ENCODE measurements at places on chromosomes 6 and 20.
A peak's percentile ranks its signal among the peaks of the same experiment; 100 is the strongest.

DNA sequence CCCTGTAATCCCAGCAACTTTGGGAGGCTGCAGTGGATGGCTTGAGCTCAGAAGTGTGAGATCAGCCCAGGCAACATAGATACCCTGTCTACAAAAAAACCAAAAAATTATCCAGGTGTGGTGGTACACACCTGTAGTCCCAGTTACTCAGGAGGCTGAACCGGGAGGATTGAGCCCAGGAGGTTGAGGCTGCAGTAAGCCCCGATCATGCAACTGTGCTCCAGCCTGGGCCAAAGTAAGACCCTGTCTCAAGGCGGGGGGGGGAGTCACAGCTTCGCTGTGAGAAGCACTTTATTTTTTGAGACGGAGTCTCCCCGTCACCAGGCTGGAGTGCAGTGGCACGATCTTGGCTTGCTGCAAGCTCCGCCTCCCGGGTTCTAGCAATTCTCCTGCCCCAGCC, 54.2 kb downstream of the EZR start:
- no peak overlapping the region for H3K27ac ChIP-seq
- no peaks in the 10 kb centered on the region for H3K4me1 ChIP-seq
- H3K36me3 ChIP-seq, result peaks cover 60% of the 10 kb centered on the region
- no peak for DNase-seq

DNA sequence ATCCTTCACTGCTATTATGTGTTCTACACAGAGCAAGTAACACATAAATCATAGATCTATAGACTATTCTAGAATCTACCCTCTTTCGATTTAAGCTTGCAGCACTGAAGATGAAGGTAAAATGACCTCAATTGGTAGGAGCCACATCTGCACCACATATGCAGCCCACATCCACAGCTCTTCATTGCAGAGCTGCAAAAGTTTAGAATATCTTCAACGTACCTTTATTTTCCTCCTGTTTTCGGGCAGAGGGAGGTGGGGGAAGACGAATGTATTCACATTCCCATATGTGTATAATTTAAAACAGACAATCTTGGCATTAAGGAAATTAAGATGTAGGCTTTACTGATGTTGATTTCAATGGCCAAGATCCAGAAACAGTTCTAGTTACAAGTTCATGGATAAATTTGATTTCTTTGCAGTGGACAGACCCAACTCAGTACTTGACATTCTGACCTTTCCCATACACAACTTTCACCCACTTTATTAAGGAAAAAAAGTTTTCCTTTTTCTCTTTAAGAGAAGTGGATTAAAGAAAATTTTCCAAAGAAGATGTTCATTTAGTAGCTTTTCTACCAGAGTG, 14.0 kb downstream of the EPB41L2 start:
- H3K4me3 ChIP-seq, result no peak overlapping the region
- H3K27me3 ChIP-seq, result no peaks in the 10 kb centered on the region
- no peak overlapping the region for H3K27ac ChIP-seq
- no peak for DNase-seq
- H3K4me1 ChIP-seq, result no peaks in the 10 kb centered on the region

DNA sequence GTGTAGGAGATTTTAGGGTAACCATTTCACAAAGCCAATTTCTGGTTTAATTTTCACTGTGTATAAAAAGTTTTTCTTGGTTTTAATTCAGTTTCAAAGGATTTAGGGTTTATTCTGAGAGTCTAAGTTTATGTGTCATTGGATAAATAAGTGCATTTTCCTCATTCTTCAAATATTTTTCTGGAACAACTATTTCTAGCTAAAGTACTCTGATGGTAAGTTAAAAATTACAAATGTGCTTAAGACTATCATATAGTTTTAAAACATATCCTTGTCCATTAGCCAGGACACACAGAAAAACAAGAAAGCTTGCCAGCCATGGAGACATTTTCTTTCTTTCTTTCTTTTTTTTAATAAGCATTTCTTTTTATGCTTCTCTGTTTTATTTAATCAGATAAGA, 333.0 kb downstream of the RFPL4B start:
- no peak overlapping the region for H3K27ac ChIP-seq
- H3K4me3 ChIP-seq, result no peak overlapping the region
- H3K27me3 ChIP-seq, result no peaks in the 10 kb centered on the region
- H3K4me1 ChIP-seq, result no peaks in the 10 kb centered on the region

DNA sequence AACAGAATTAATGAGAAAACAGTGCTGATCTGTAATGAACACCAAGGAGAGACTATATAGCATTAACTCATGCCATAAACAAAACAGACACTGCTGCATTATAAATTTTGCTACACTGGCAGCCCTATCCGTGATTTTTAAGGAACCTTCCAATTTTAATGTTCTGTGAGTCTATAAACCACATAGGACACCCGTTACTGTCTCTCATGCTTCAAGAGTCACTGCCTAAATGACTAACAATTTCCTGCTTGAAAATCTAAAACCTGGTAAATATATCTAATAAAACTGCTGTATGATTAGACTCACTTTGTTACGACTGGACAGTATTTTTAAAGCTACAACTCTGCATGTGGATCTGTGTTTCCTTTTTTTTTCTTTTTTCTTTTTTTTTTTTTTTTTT, 8.7 kb downstream of the CHD6 start:
- H3K27ac ChIP-seq, result no peak overlapping the region
- DNase-seq, result no peak
- peaks cover 42% of the 10 kb centered on the region for H3K4me1 ChIP-seq
- H3K4me3 ChIP-seq, result no peak overlapping the region
- H3K27me3 ChIP-seq, result no peaks in the 10 kb centered on the region

- DNase-seq, result no peak
- peaks cover 3% of the 10 kb centered on the region for H3K27me3 ChIP-seq
- no peaks in the 10 kb centered on the region for H3K4me1 ChIP-seq
- no peak overlapping the region for H3K27ac ChIP-seq
Measured at GRCh38 chr6:160174681-160175080, 53.1 kb downstream of the SLC22A1 start.

DNA sequence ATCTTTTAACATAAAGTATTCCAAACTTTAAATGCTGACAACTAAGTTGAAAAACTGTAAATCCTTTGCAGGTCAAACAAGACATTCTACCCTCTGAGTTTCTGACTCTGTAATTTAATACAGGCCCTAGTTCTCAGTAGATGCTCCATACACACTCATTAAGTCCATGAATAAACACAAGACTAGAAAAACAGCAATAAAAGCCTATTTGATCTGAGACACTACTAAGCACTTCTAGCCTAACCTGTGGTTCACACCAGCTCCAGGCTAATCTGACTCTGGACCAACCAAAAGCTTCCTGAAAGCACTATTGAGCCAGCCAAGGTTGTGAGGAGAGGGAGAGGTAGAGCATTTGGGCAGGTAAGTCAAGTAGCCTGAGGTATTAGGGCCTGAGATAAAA, 103.9 kb downstream of the EPM2A start:
- H3K4me1 ChIP-seq, result no peaks in the 10 kb centered on the region
- H3K27me3 ChIP-seq, result no peaks in the 10 kb centered on the region
- no peak overlapping the region for H3K4me3 ChIP-seq
- H3K27ac ChIP-seq, result no peak overlapping the region

- no peak overlapping the region for H3K4me3 ChIP-seq
- no peaks in the 10 kb centered on the region for H3K4me1 ChIP-seq
- H3K27ac ChIP-seq, result no peak overlapping the region
- no peaks in the 10 kb centered on the region for H3K36me3 ChIP-seq
- no peak for DNase-seq
Measured at GRCh38 chr20:60579941-60580515, 621.8 kb downstream of the CDH26 start.

DNA sequence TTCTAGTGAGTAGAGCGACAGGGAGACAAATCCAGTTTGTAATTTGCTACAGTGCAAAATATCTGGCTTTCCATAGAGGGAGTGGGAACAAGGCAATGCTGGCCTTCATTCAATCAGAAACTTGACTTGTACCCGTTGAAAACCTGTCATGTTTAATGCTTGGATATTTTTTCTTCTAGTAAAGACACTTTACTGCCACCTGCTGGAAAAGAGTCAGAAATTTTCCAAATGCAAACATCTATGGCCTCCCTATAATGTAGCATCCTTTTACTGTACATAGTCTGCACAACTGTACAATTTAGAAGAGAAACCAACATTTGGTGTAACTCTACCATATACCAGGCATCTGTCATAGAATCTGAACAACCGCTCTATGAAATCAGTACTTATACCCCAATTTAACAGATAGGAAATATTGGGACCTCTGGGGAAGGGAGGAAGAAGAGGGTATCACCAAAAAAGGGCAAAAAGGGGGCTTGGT, 16.7 kb upstream of the TBC1D20 start:
- H3K4me3 ChIP-seq, result no peak overlapping the region
- peaks cover 21% of the 10 kb centered on the region for H3K4me1 ChIP-seq
- no peaks in the 10 kb centered on the region for H3K27me3 ChIP-seq
- no peak overlapping the region for H3K27ac ChIP-seq
- DNase-seq, result peak; percentile 72

DNA sequence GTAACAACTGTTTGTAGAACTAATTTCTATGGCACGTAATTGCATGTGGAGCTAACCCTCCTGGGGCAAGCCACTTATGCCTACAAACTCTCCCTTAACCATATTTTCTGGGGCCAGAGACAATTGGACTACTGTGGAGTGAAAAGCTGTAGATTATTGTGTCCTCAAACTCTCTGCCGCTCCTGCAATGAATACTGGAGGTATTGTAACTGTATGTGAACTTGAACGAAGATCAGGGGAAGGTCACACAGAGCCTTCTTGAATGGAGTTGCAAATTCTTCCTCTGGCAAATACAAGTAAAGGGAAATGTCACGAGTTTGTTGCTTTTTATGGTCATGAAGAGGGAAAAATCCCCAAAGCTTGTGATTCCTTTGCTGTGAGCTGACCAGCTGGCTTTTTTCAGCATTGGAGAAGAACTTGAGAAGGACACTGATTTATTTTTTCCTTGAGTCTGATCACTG, 18.2 kb downstream of the AKAP12 start:
- no peak overlapping the region for H3K27ac ChIP-seq
- H3K4me3 ChIP-seq, result no peak overlapping the region
- no peaks in the 10 kb centered on the region for H3K27me3 ChIP-seq
- no peaks in the 10 kb centered on the region for H3K36me3 ChIP-seq
- no peak for DNase-seq

DNA sequence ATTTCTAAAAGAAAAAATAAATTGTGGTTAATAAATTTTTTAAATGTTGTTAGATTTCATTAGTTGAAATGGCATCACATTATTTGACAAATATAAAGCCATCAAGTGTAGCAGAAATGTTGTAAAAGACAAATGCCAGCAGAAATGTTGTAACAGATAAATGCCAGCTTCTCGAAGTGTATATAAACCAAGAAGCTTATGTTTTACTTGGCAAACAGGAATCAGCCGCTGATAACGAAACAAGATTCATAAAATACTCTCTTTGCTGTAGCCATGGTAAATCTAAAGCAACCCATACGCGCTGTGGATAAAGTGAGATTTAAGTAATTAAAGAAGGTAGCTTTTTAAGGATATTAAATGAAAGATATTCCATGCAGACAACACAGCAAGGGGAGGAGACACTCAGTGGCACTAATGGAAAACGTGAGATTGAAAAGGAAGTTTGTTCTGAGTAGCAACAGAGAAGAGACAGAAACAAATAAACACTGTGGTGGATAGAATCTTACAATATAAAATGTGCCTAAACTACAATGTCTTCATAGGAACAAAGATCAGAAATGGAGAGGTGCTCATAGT, 29.6 kb downstream of the BTBD9 start:
- H3K36me3 ChIP-seq, result no peaks in the 10 kb centered on the region
- no peak for DNase-seq
- H3K4me1 ChIP-seq, result no peaks in the 10 kb centered on the region
- no peak overlapping the region for H3K27ac ChIP-seq
- H3K4me3 ChIP-seq, result no peak overlapping the region

GRCh38 chr6:79246891-79247290, 12.4 kb upstream of the HMGN3 start:
- H3K27ac ChIP-seq, result no peak overlapping the region
- no peaks in the 10 kb centered on the region for H3K27me3 ChIP-seq
- no peak overlapping the region for H3K4me3 ChIP-seq
- no peak for DNase-seq
- no peaks in the 10 kb centered on the region for H3K36me3 ChIP-seq

DNA sequence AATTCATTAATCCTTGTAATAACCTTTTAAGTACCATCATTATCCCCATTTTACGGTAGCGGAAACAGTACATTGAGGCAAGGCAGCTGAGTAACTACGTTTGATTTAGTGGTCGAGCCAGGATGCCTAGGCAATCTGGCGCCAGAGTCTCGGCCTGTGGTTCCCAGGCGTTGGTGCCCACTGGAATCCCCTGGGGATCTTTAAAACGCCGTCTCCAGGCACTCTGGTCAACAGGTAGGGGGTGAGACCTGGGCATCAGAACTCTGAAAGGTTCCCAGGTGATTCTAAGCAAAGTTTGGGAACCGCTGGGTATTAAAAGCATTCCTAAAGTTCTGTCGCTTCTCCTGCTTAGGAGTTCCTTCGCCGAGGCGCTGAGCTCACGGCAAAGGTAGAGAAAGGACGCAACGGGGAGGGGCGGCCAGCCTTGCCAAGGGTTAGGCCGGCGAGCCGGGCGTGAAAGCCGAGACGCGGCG, 939 bp downstream of the DTNBP1 start:
- no peaks in the 10 kb centered on the region for H3K27me3 ChIP-seq
- no peaks in the 10 kb centered on the region for H3K36me3 ChIP-seq
- peak overlapping the region; percentile 62 for H3K4me3 ChIP-seq
- no peak for DNase-seq
- peak overlapping the region; percentile 60 for H3K27ac ChIP-seq

- H3K27ac ChIP-seq, result no peak overlapping the region
- no peak overlapping the region for H3K4me3 ChIP-seq
- DNase-seq, result no peak
- no peaks in the 10 kb centered on the region for H3K4me1 ChIP-seq
- no peaks in the 10 kb centered on the region for H3K36me3 ChIP-seq
Measured at GRCh38 chr6:136383268-136383937, 93.8 kb upstream of the BCLAF1 start.

GRCh38 chr20:45223136-45223535, 2.0 kb downstream of the SEMG2 start:
- no peaks in the 10 kb centered on the region for H3K36me3 ChIP-seq
- no peak overlapping the region for H3K4me3 ChIP-seq
- H3K4me1 ChIP-seq, result no peaks in the 10 kb centered on the region

GRCh38 chr6:92757925-92758324, 661.4 kb downstream of the EPHA7 start:
- no peak overlapping the region for H3K27ac ChIP-seq
- H3K36me3 ChIP-seq, result no peaks in the 10 kb centered on the region
- no peak for DNase-seq
- H3K4me3 ChIP-seq, result no peak overlapping the region

- no peaks in the 10 kb centered on the region for H3K4me1 ChIP-seq
- no peak for DNase-seq
- no peak overlapping the region for H3K27ac ChIP-seq
- no peak overlapping the region for H3K4me3 ChIP-seq
- H3K36me3 ChIP-seq, result no peaks in the 10 kb centered on the region
- no peaks in the 10 kb centered on the region for H3K27me3 ChIP-seq
Measured at GRCh38 chr6:108361312-108361932, 66.6 kb downstream of the AFG1L start.
